HT-29 (cell line): ENCODE measurements at places on chromosomes 2 and 18.
A peak's percentile ranks its signal among the peaks of the same experiment; 100 is the strongest.

- DNase-seq = no peak
Measured at GRCh38 chr2:223020971-223021675, 30.9 kb upstream of the KCNE4 start.

GRCh38 chr2:138829326-138829919, 49.2 kb upstream of the NXPH2 start:
- peak; percentile 69 for DNase-seq

DNA sequence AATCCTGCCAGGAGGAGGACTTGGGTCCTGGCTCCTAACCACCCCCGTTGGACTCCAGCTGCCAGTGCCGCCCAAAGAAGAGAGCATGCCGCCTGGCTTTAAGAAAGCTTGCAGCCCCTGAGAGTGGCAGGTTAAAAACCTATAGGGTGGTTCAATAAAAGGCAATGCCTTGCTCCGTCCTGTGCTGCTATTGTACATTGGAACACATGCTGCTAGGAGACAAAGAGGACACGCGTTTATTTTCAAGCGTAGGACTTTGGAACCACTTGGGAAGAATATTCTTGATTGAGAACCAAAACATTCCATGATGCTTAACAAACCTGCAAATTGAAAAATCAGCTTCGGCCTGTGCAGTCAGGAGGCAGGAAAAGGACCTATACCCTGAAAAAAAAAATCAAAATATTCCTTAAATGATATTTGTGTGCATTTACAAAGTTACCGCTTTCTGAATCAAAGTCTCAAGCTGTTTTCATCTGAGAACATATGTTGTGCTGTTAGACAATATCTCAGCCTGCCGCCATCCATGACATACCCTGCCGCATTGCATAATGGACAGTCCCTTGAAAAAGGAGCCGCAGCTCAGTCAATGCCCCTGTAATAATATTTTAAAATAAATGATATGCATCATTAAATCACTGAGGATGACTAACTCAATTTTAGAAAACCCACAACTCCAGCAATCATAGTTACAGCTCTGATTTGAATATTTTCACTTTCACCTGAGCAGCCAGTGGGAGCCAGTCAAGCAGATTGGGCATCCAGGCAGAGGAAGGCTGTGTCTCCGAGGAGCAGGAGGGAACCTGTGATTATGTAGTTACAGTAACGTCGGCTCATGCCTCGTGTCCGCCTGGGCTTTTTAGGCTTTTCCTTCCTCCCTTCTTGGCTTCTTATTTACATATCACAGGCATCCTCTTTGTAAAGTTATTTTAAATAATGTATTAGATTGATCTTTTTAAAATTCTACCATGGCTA, 805.6 kb upstream of the FANCL start:
- DNase-seq = no peak

GRCh38 chr2:23757686-23758433, 169.1 kb downstream of the ATAD2B start:
- peak; percentile 51 for DNase-seq

DNA sequence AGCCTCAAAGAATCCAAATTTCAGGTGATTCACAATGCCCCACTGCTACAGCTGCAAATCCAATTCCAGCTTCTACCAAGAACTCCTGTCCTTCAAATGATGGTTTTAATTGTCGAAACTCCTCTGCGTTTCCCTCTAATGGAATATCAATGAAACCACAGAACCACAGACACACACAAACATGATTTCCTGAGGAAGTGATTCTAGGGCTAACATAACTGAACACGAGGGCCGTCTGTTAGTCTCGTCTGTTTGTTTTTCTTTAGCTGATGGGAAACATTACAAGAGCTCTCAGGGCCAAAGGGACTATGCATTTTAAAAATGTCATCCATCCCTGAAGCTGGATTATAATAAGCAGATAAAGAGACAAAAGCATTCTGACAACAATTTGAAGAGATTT, 59.4 kb downstream of the RNF152 start:
- no peak for DNase-seq

DNA sequence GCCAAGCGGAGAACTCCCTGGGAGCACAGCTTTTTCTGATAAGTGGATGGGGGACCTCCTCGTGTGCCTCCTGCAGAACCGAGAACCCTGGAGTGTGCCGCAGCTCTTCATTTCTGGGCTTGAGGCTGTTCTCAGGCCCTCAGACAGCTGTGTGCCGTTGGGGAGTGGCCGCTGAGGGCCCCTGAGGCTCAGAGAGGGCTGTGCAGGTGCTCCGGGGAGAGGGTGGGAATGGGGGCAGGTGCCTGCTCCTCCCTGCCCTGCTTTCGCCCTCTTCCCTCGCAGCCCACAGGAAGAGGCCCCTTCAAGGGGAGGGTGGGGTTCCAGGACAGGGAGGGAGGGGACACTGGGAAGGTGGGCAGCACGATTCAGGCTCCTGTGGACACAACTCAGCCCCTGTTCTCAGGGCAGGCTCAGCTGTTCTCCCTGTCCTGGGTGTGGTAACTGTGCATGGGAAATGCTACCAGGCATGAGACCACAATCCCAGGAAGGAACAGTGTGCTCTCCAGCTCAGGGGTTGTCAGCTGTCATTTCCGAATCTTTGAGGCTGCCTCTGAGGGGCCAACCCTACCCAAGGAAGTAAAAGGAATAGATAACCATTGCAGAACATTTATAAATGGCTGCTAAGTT, 11.3 kb downstream of the LCT start:
- no peak for DNase-seq

GRCh38 chr2:192194866-192195547, at the start of gene TMEFF2:
Gene TMEFF2 (minus strand): TSS chr2:192194933. CDS start chr2:192194524, 409 bp downstream.
- DNase-seq = no peak

- no peak for DNase-seq
Measured at GRCh38 chr2:57886161-57886786, 160.3 kb upstream of the VRK2 start.

DNA sequence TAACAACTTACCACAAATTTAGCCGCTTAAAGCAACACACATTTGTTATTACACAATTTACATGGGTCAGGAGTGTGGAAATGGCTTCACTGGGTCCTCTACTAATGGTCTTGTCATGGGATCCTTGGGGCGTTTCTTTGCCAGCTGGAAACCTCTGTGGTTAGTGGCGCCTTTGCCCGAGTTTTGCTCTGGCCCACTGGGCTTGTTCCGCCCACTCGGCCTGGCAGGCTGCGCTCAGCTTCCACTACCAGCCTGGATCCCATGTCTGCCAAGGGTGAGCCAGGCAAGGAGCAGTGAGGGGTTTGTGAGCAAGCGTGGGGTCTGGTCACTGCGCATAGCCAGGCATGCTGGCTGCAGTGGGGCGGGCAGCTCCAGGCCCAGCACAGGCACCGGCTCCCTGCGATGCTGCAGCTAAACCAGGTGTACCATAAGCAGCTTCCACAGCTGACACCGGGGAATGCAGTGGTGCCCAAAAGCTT, 16.2 kb upstream of the MBD2 start:
- no peak for DNase-seq

- no peak for DNase-seq
Measured at GRCh38 chr2:42921147-42921520, 128.8 kb upstream of the HAAO start.

DNA sequence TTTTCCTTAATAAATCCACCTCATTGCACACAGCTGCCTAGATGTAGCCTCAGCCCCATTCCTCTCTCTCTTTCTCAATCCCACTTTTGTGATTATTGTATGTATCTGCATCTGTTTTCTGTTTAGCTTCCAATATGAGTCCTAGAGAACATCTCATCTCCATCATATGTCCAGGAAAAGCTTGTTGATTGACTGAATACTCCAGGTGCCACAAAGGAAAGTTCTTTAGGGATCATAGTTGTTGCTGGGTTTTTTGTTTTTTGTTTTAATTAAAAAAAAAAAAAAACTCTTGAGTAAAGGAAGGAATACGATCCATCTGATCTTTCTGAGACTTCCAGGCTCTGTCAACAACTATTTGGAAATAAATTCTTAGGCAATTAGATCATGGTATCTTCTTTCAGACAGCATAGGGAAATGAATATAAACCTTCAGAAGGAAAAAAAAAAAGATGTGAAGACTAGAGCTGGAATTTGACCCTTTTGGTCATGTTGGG, 42.5 kb downstream of the KIAA2012 start:
- no peak for DNase-seq

- no peak for DNase-seq
Measured at GRCh38 chr2:170848587-170848986, 31.9 kb downstream of the GAD1 start.

DNA sequence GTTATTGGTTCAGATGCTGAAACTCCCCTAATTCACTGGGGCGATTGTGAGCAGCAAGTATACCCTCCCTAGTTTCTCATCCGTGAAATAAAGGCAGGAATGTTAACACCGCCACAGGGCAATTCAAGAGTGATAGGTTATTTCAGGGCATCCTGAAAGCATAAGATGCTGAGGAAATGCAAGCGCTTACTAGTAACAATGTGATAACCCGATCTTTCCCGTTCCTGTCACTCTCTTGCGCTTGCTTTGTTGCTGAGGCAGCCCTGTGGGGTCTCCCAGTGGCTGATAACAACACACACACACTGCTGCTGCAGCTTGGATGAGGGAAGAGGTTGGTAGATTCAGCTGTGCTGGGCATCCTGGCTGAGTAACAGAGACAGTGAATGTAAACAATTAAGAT, 259.3 kb downstream of the AGPS start:
- DNase-seq = no peak

GRCh38 chr2:25400169-25400568, 58.4 kb upstream of the DNMT3A start:
- DNase-seq = no peak

DNA sequence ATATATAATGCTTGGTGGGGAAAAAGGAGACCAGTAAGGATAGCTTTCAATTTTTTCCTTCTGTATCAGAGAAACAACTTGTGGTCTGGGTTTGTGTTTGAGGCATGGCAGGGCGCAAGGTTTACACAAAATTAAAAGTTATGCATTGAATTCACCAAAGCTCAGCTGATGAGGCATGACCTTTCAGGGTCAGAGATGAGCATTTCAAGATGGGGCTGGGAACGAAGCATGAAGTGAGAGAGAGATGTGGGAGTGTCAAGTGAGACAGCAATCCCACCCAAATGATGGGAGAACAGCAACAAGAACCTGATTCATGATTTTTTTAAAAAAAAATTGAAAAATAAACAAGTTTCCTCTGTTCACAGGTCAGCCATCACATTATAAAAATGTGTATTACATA, 4.9 kb downstream of the GPR55 start:
- DNase-seq = no peak
